ENCODE measurements at places on chromosomes 16 and 17.

GRCh38 chr16:61480250-61480649 is 556.0 kb downstream of the CDH8 start:
- DNase-seq, result no peak

DNA sequence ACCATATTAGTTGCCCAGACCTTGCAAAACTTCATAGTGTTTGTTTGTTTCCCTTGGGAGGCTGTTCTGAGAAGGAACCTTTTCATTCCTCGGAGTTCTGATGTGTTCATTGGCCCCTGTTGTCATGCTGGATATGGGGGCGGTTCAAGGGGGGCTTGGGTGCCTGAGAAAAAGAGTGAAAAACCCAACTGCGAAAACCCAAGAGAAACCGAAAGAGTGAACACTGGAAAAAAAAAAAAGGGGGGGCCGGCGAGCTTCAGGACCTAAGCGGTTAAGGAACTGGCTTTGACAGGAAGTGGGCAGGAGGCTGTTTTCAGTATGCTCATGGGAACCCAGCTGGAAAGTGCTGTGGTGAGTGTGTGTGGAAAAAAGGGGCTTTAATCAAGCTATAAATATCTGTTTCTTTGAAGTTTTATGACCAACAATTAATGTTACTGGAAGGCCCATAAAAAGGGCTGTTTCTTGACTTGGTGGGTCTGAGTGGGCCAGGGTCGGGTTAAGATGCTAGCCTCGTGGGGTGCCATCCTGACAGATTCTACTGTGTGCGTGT is 510.7 kb downstream of the MAF start:
- peak; percentile 82 for DNase-seq

DNA sequence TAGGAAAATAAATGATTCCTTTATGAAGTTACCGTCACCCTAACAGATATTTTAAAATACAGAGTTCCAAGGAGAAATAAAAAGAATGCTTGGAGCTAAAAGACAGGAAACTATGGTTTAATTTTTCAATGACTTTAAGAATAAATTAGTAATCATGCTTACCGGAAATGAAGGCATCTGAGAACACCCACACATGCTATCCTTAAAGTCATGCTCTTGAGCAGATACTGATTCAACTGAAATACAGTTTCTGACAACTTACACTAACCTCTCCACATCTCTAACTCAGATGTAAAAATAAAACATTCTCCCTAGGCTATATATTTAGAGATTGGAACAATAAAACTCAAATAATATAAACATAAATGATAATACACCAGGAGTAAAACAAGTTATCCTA is 7.8 kb downstream of the PSMD12 start:
- no peak for DNase-seq

DNA sequence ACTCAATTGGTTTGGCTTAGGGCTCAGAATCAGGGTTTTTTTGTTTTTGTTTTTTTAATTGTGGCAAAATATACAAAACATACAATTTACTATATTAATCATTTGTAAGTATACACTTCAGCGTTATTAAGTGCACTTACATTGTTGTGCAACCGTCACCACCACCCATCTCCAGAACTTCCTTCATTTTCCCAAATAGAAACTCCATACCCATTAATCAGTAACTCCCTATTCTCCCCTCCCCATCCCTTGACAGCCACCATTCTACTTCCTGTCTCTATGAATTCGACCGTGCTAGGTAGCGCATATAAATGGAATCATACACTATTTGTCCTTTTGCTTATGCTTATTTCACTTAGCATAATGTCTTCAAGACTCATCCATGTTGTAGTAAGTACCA is 45.2 kb upstream of the DHX40 start:
- no peak for DNase-seq

DNA sequence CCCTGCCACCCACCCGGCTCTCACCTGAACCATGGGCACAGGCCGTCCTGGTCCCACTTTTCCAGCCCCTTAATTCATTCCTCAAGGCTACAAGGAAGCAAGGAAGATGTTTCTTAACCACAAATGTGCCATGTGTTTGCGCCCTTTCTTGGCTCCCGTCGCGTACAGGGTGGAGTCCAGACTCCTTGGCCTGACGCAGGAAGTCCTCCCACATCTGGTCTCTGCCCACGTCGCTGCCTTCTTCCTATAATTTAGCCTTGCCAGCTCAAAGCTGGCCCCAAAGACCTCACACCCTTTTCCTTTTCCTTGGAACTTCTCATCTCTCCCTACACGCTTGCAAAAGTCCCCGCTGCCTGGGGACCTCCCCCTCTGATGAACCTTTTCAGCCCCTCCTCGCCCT is 38.8 kb upstream of the BHLHA9 start:
- no peak for DNase-seq

DNA sequence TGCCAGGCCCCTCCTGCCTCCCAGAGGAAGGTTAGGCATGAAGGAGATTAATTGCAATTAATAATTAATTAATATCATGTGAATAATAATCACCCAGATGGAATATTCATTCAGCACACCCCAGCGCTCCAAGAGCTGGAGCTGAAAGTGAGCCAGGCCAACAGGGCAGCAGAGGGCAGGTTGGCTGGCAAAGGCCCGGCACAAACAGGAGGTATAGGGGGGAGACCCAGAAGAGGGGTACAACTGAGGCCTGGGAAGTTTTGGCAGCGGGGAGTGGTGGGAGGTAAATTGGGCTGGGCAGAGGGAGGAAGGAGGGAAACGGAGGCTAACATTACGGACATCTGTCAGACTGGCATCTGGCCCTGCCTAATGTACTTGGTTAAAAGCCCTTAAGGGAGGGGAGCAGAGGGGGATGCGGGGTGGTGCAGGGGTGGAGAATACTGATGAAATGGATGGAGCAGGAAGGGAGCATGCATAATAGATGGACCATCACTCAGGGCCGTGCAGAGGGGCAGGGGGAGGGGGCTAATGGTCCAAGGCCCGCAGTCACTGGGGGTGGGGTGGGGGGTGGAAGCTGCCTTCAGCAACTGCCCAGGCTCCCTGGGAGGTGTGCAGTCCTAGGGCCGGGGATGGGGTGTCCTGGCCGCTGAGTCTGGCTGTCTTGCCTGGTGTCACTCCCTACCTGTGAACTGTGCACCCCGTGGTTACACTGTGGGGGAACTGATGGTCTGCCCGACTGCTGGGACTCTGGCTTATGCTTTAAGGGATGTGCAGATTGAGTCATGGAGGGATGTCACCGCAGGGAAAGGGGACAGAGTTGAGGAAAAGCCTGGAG is 1.9 kb downstream of the ADAM11 start:
- no peak for DNase-seq

- DNase-seq, result no peak
Measured at GRCh38 chr16:24834459-24835335, 11.1 kb upstream of the SLC5A11 start.

DNA sequence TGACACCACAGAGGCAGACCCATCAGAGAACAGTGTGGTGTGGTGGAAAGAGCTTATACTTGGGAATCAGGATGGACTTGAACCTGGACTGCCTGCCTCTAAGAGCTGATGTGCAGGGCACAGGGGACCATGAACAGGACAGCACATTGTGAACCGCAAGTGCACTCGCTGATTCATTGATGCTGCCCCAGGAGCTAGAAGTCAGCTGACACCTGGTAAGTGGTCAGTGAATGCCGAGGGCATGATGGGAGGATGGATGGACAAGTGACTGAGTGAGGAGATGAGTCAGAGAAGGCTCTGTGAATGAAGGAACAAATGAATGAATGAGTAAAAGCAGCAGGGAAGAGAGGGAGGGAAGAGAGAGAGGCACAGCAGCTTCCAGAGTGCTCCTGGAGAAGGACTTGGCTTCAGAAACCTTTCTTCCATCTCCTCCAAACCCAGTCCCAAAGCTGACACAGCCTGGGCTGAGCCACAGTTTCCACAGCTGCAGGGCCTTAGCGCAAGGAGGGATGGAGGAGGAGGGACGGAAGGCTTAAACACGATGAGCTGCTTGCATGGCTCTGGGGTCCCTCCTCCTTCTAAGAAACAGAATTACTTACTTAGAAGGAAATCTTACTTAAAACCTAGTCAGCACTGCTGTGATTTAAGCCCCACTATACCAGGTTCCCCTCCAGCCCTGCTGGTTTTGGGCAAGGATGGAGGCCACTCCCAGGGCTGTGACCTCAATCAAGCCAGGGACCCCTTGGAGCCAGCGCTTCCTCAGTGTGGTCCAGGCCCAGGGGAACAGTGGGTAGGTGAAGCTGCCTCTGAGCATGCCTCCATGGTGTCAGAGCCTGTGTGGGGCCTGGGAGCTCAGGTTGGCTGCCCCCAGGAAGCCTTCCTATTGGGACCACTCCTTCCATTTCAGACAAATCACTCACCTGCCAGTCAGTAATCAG is 184.6 kb downstream of the TMEM132E start:
- DNase-seq, result no peak

DNA sequence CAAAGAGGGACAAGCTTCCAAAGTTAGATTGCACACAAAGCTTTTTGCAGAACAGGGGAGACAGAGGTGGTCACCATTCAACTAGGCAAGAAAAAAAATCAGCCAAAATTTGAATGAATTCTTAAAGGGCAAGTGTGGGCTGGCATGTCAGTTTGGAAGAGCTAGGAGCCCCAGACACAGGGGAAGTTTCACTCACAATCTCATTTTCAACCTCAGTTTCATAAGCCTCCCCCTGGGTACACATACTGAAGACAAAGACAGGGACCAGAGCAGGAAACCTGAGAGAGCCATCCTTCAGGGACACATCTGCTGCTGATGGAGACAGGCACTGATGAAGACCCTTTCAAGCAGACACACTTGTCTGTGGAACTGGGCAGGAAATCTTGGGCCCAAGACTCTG is 106.3 kb upstream of the PSMD7 start:
- DNase-seq, result no peak

DNA sequence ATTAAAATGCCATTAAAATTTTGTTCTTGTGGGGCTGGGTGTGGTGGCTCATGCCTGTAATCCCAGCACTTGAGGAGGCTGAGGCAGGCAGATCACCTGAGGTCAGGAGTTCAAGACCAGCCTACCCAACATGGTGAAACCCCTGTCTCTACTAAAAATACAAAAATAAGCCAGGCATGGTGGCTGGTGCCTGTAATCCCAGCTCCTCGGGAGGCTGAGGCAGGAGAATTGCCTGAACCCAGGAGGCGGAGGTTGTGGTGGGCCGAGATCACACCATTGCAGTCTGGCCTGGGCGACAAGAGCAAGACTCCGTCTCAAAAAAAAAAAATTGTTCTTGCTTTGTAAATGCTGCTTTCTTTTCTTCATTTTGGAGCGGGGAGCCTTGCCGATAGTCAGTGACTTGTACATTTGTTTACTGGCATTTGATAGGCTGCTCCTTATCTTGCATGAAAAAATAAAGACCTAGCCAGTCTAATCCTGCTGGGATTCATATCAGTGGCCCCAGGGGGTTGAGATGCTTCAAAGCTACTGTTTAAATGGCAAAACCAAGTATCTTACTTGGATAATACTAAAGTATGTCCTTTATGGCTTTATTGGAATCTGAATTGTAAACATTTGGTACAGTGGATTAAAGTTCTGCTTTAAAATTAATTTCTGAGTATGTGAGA is 3.3 kb upstream of the CLTC start:
- no peak for DNase-seq

DNA sequence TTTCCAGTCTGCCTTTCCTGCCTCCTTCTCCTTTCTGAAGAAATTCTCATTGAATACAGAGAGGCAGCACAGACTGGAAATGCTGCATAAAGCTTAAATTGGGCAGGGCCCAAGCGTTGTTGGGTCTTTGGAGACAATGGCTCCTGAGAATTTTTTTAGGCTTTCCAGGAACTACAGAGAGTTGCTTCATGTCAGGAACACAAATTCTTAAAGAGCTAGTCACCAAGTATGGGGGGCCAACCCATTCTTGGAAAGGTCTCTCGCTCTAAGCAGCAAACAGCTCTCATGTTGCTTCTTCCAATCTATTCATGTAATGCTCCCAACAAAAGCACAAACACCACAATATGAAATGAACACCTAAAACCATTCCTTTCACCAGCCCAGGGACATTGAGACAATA is 6.9 kb downstream of the HNF1B start:
- DNase-seq, result no peak

DNA sequence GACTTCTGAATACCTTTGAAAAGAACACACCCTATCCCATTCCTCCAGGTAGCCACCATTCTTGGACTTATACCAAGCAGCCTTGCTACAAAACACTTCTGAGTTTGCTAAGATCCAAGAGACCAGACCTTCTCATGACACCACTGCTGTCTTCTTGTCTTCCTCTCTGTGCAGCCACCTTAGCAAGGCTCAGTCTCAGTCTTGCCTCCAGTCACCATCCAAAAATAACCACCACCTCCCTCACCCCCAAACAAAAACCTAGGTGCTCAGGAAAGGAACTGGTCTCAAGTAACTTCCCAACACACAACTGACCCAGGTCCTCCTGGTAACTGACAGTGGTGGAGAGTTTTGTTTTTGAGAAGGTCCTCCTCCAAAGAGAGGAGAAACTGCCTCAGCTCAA is 90.9 kb upstream of the CORO6 start:
- no peak for DNase-seq

- peak; percentile 42 for DNase-seq
Measured at GRCh38 chr16:74563828-74564263, 43.1 kb downstream of the GLG1 start.

DNA sequence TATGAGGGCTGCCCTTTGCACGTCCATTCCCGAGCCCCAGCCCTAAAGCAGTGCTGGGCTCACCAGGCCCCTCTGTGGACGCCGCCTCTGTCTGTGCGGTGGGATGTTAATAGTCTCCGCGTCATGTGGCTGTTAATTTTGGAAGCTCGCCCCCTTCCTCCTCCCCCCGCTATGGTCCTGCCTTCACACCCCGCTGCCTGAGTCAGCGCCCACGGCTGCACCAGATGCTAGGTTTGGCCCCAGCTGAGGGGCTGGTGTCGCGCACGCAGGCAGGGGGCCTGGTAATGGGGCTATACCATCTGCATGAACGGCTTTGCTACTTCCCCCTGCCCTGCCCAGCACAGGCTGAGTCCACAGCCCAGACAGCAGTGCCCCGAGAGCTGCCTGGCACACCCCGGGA is 4.1 kb upstream of the SSTR5 start:
- no peak for DNase-seq

GRCh38 chr17:82228842-82229697 is at the start of gene SLC16A3:
Gene SLC16A3 (plus strand): TSS chr17:82229042. CDS start chr17:82236009, 6,967 bp downstream.
- peak; percentile 75 for DNase-seq

GRCh38 chr17:76710863-76711611 is at the start of gene MXRA7:
Gene MXRA7 (minus strand): TSS chr17:76710965. CDS start chr17:76710946, 19 bp downstream.
- peak; percentile 65 for DNase-seq

DNA sequence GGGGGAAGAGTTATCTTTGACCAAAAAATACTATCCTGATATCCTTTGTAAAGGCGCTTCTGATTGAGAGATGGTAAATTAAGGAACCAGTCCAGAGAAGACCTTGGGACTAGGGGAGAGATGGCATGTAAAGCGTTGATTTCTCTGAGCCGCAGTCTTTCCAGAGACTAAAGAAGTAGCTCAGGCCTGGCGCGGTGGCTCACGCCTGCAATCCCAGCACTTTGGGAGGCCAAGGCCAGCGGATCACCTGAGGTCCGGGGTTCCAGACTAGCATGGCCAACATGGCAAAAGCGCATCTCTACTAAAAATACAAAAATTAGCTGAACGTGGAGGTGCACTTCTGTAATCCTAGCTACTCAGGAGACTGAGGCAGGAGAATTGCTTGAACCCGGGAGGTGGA is 625 bp upstream of the CENPT start:
- no peak for DNase-seq

GRCh38 chr17:16178836-16179235 is 36.5 kb downstream of the NCOR1 start:
- no peak for DNase-seq

- DNase-seq, result no peak
Measured at GRCh38 chr16:17483351-17483750, 12.6 kb upstream of the XYLT1 start.

- DNase-seq, result peak; percentile 77
Measured at GRCh38 chr17:8436169-8436843, 622 bp downstream of the NDEL1 start.

All from stimulated activated CD4-positive, alpha-beta T cell treated with anti-CD3 and anti-CD28 coated beads, Interleukin-15, amount 100 ng/mL, for 24 hours (primary cell).